ENCODE measurements at places on chromosomes 5 and 9.

DNA sequence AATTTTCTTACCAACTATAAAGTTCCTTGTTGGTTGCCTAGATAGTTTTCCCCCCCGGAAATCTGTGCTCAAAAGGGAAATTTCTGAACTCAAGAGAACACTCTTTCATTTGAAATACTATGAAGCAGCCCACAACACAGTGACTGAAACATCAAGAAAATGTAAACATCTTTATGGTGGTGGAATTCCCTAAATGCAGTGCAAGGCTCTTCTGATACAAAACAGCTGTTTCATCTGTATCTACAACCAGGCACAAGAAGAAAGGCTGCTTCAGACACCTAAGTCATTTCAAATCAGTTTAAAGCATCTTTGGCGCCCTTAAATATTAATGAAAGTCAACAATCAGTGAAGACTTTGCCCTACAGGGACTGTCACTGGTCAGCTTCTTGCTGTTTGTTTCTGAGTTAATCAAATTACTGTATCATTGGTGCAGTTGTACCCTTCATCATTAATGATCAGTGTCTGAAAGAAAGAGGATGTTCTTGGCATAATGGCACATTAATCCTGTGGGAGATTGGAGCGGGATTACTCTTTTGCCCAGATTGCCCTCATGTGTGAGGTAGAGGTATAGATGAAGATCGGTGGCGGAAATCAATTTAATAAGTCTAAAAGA, 947.0 kb downstream of the NR2F1-AS1 start:
- no peak for DNase-seq

- no peak for DNase-seq
These were observed 97.8 kb upstream of the CPLX2 start for GRCh38 chr5:175773534-175774070.

GRCh38 chr5:96391921-96392320, 41.1 kb downstream of the PCSK1 start:
- no peak for DNase-seq

GRCh38 chr5:119878712-119879111, 249.4 kb downstream of the FAM170A start:
- no peak for DNase-seq

GRCh38 chr5:107700481-107700880, 29.7 kb upstream of the EFNA5 start:
- no peak for DNase-seq

DNA sequence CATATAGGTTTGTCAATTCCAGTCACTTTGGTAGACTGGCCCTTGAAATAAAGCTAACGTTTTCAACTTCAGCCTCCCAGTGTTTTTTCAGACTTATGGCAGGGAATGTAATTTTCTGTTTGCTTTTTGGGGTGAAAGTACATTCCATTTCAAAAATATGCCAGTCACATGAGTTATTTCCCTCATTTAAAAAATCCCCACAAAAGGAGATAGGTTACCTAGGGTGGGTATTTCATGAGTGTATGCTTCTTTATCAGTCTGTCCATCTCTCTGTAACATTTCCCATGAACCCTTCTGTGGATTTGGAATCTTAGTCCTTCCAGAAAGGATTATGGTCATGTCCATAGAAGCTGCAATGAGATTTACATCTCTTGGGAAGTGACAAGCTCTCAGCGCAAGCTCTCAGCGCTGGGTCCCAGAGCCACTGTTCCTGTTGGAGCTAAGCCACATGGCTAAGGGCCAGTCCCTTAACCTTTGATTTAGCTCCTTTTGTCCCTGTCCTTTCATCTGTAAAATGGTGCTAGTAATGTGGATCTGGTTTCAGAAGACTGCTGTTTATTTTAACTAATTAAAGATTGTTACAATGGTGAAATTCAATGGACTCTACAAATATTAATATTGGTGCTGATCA, 294.9 kb downstream of the NR3C1 start:
- DNase-seq: no peak

- DNase-seq: no peak
These were observed 8.5 kb upstream of the ANGPTL2 start for GRCh38 chr9:127130661-127131538.

DNA sequence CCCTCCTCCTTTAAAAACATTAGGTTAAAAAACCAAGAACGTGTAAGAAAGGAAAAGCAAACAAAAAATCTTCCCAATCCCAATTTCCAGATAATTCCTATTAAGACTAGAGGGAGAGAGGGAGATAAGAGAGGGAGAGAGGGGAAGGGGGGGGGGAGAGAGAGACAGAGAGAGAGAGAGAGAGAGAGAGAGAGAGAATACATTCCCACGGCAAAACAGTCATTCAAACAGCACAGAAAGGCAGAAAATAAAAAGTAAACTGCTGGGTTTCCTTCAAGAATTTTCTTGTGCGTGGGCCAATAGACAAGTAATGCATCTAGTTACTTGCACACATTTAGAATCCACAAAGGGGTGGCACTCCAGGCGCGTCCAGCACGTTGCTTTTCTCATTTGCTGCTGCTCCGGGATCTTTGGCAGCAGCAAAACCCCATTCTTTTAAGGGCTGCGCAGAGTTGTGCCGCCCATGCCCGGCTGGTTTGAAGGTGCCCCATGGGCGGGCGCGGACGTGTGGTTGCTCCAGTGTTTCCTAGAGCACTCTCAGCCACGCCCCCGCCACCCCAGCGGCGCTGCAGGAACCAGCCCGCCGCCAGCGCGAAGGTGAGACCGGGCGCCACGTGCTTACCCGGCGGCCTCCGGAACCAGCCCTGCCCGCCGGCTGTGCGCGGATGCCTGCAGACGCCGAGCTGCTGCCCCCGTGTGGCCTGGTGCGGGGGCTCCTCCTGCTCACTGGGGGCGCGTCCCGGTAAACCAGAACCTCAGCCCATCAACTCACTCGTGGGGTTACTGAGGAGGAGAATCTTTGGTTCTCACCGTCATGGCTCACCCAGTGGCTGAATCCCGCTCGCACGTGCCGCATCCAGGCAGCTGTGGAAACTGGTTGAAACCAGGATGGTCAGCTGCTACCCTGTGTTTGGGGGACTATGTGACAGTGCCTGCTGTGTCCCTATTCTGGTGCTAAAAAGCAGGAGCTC, 44.6 kb downstream of the STC2 start:
- DNase-seq: peak; percentile 80

GRCh38 chr5:69206528-69207190, 17.3 kb downstream of the CENPH start:
- no peak for DNase-seq

GRCh38 chr5:18526792-18527405, 892.6 kb downstream of the TAF11L14 start:
- DNase-seq: no peak

DNA sequence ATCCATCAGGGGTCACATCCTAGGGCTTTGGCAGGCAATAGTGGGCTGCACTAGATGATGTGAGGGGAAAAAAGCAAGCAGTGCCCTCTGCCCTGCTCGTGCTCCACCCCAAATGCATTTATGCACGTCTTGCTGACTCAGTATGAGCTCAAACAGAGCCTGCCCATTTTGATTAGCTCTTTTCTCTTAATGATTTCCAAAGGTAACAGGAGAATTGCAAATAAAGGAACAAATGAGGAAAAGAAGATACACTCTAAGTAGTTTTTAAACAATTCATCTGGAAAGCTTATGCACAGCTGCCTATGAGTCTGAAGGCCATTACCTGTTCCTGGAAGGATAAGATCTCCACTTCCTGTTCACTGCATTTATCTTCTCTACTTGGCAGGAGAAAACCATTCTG, 364.2 kb downstream of the TMEM232 start:
- no peak for DNase-seq

DNA sequence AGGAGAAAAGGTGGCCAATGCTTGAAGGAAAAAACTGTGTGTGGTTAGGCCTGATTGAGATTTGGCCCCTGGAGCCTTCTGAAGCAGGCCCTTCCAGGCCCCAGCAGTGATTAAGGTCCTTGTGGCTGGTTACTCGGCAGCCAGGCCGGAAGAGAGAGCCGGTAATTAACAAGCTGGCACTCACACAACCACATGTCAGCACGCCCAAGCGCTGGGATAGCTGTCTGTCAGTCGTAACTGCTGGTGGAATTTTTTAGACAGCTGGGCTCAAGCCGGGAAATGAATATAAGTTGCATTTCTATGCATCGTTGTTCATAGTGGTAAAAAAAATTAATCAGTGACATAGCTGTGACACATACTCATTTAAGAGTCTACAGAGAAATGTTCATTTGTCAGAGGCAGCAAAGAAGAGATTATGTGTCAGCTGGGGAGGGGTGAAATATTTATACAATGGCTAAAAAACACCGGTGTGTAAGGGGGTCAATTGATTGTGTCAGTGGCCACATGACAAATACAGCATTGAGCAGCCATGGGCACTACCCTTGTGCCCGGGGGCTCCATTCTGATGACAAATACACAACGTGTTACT, 13.7 kb upstream of the ARAP3 start:
- no peak for DNase-seq

GRCh38 chr9:83340451-83340850, 197.8 kb downstream of the FRMD3 start:
- DNase-seq: no peak

DNA sequence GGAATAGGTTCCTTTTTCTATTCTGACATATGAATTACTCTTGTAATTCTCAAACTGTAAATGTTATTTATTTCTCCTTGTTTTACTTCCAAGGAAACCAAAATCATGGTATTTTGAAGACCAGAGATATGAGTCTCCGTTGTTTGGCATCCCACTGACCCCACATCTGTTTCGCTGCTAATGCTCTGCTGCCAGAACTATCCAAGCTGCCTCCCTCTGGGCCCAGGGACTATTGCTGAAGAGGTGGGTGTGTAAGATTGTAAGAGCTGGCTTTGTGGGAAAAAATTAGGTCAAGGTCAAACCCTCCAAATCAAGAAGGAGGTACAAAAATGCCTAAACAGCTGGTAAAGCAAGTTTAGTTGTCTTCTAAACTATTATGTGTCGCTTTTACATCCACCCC, 129.4 kb upstream of the MYO10 start:
- DNase-seq: no peak

DNA sequence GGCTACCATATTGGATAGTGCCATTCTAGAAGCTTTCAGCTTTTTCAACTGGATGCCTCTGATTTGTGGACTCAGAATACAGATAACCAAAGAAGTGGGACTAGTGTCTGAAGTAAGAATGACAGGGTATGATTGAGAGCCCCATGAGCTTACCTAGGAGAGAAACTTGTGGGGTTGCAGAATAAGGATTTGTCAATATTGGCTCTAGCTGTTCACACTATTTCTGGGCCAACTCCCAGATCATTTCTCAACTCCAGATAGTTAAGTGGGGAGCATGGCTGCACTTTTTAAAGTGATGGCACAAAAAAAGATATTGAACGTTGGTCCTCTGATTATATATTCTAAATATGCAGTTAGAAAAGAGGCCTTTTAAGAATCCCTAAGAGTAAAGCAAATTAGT, 252.1 kb downstream of the DOCK8 start:
- no peak for DNase-seq

GRCh38 chr9:124725068-124725452, 46.1 kb downstream of the NR6A1 start:
- DNase-seq: no peak

DNA sequence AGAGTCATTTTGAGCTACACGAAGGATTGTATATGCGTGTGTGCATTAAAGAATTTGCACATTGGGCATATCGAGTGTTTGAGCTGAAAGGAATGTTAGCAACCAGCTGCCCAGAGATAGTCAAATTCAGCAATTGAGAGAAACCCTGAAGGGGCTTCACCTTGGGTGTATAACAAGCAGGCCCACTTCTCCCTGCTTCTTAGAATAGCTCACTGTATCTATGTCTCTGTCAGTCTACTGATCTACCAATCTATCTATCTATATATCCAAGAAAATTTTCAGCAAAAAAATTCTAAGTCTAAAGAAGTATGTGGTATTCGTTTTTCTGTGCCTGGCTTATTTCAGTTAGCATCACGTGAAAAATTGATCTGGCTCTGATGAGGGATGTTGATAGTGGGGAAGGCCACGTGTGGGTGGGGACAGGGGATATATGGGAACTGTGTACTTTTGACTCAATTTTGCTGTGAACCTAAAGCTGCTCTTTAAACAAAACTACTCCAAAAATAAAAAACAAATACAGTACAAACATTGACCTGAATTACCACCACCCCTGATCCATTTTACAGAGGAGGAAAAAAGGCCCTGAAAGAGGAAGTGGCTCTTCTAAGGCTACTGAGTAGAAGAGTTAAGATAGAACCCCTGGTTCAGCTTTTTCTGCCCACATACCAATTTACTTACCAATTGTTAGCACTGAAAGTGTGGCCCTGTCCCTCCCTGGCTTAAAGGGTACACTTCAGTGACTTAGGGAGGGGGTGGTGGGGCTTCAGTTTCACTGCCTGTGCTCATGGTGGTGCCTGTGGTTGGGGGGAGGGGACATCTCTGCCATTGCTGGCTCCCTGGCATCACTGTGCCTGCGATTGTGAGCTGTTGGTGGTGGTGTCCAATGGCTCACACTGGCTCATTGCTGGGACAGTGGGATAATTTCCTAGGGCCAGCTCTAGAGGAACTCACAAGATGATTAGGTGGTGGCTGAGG, 141.8 kb downstream of the DOCK2 start:
- DNase-seq: peak; percentile 10

- no peak for DNase-seq
These were observed 18.5 kb upstream of the ANXA1 start for GRCh38 chr9:73133022-73133651.

DNA sequence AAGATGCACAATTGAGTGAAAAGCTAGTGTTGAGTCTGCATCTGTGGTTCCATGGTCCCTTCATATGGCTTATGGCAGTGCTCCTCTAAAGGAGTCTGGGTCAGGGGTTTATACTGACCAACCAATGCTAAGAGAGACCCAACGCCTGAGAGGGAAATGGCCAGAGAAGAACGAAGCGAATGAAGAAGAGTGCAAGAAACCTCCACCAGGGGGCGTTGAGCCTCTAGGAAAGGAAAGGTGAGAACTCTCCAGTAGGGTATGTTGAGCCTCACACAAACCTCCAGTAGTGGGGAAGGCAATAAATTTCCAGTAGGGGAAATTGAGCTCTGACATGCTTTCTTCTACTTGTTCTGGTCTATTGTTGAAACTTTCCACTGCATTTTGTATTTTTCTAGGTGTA, 470.6 kb downstream of the PRDM9 start:
- DNase-seq: peak; percentile 12

- no peak for DNase-seq
These were observed 55.3 kb downstream of the SEMA5A start for GRCh38 chr5:9490494-9491097.

GRCh38 chr5:143484601-143485000, 81.1 kb upstream of the NR3C1 start:
- no peak for DNase-seq

GRCh38 chr9:32603914-32604852, 31.2 kb upstream of the NDUFB6 start:
- no peak for DNase-seq

- DNase-seq: no peak
These were observed 83.9 kb upstream of the HCN1 start for GRCh38 chr5:45779874-45780671.
